ENCODE measurements at places on chromosomes 6 and 20.
A peak's percentile ranks its signal among the peaks of the same experiment; 100 is the strongest.

DNA sequence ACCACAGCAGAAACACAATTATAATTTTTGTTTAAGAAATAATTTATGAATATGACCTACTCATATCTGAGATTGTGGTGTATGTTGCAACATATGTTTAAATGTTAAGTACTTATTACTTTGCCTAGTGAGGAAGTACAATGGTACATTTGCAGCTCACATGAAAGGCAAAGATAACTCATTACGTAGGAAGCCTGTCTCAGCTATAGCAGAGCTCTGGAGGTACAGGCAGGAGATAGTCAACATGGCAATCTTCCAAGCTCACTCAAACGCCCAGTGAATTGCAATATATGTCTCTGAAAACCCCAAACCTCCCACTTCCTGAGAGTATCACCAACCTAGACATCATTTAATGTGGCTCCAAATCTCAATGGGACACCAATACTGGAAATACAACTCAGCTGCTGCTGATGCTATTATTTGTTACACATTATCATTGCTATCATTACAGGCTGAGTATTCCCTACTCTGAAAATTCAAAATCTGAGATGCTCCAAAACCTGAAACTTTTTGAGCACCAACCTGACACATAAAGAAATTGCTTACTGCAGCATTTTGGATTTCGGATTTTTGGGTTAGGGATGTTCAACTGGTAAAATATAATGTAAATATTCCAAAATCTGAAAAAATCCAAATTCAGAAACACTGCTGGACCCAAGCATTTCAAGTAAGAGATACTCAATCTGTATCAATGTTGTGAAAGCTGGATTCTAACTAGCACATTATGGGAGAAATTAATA, 25.1 kb upstream of the GSTA4 start:
- no peak for DNase-seq

GRCh38 chr6:52507557-52508260, 69.2 kb downstream of the TRAM2 start:
- no peak for DNase-seq

DNA sequence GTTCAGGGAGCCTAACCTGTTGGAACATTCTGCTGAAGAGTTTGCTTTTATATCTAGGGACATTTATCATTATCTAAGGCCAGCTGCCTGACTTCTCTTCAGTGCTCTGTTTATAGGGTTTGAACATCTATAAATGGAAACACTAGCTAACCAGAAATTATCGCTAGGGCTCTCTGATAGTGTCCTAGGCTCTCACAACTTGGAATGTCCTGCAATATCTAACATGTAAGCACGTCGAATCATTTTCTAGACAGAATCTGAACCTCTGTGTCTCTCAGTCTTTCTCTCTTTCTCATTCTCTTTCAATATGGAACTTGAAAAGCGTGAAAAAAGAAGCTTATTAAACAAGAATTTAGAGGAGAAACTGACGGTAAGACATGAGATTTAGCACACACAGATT, 92.5 kb upstream of the MLIP start:
- DNase-seq = no peak

DNA sequence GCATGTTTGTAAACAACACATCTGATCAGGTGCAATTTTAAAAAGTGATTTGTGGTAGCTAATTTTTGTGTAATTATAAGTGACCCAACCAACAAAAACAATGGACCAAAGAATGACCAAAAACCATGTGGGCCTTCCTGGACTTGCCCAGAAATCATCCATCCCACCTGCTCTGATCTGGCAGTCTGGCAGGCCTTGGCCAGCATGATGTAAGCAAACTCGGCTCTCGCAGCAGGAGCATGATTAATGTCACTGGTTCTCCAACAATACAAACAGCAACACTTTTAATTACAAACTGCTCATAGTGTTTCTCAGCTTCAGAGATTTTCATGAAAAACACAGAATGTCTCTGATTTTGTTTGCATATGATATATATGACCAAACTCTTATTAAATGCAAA, 16.1 kb downstream of the TP53INP2 start:
- peak; percentile 38 for DNase-seq

DNA sequence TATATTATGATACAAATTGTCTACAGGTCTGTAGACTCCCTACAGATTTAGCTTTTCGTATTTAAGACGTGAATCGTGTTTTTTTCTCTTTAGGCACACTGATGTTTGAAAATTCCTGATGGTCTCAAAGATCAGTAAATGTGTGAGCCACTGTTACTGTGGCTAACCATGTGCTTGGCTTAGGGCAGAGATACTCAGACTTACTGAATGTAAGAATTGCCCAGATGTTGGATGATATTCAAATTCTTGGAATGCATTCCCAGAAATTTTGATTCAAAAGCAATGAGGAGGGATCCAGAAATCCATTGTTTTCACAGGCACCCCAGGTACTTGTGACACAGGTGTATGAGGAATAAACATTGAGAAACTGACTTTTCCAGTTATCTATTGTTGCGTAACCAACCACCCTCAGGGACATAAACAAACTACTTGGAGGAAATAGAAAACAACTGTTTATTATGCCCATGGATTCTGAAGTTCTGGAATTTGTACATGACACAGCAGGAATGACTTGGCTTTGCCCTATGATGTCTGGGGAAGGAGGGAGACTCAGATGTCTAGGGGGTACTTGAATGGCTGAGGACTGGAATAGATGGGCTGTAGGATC, 339.6 kb upstream of the CITED2 start:
- DNase-seq = no peak

DNA sequence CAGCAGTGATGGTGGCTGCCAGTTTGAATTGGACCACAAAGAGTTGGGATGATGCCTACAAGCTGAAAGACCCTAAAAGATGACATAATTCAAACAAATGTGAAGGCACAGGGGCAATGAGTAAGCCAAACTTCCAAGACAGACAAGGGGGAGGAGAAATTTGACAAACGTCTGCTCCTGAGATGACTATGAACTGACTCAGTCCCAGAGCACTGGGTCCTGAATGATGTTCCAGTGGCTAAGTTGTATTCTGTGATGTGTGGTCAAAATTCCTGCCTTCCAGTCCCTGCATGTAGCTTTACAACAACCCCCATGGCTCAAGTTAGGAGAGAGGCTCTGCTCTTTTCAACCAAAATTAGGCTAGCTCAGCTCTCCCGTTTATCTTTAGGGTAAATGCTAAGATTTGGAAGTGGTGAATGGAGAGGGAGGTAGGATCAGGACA, 86.1 kb upstream of the SIRPA start:
- no peak for DNase-seq

DNA sequence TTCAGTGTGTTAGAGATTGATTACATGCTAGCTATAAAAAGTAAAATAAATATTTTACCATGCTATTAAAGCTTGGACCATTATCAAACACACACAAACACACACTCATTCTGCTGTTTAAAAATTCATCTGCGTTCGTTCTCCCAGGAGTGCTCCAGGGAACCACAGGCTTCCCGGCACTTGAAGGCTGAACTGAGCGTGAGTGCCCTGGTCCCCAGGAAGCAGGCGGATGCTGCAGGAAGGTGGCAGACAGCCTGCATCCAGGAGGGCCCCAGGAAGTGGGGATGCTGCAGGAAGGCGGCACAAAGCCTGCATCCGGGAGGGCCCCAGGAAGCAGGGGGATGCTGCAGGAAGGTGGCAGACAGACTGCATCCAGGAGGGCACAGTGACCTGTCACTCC, 147.2 kb upstream of the SNX9 start:
- no peak for DNase-seq

- no peak for DNase-seq
Observed at GRCh38 chr6:154249499-154250298, 106.9 kb downstream of the IPCEF1 start.

- no peak for DNase-seq
Observed at GRCh38 chr20:29079769-29080690, 2177.4 kb upstream of the DEFB115 start.

- DNase-seq = no peak
Observed at GRCh38 chr20:64238115-64238825, 17.3 kb upstream of the PCMTD2 start.

DNA sequence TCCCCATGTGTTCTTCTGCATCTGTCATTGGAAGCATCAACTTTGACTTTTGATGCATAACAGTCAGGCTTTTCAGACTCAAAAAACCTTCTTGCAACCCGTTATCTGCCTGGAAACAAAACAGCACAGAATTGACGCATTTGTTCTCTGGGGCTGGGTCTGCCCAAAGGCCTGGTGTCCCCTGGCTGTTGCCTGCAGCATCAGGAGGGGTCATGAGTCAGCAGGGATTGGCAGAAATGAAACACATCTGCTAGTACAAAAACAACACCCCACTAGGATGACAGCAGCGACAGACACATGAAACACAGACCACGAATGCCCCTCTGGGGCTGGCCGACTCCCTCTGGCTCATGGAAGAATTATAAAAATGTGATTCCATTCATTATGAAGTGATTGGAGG, 157.6 kb upstream of the INSM1 start:
- no peak for DNase-seq

- no peak for DNase-seq
Observed at GRCh38 chr20:33298391-33298790, 15.4 kb downstream of the BPIFB1 start.

- DNase-seq = no peak
Observed at GRCh38 chr6:28653876-28654275, 128.2 kb downstream of the GPX5 start.

DNA sequence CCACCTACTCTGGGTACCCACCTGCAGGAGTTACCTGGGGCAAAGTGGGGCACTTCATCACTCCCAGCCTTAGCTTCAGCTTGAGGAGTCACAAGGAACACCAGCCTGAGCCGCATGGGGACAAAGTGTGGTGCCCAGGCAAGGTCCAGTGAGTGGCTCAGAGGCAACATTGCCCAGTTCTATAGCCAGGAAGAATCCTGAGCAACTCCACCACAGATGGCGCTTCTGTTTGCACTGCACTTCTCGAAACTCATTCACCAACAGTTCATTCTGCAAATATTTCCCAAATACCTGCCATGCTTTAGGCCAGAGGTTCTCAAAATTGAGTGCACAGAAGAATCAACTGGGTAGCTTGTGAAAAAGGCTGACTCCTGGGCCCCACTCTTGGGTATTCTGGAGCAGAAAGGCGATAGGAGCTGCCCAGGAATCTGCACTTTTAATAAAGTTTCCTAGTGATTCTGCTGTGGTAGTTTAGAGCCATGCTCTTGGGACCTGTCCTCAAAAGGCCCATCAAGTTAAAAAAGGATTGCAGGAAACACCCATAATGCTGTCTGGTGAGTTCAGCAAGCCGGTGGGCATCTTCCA, 83.1 kb downstream of the VEGFA start:
- DNase-seq = no peak

GRCh38 chr6:116625872-116626271, 9.6 kb downstream of the RSPH4A start:
- no peak for DNase-seq

DNA sequence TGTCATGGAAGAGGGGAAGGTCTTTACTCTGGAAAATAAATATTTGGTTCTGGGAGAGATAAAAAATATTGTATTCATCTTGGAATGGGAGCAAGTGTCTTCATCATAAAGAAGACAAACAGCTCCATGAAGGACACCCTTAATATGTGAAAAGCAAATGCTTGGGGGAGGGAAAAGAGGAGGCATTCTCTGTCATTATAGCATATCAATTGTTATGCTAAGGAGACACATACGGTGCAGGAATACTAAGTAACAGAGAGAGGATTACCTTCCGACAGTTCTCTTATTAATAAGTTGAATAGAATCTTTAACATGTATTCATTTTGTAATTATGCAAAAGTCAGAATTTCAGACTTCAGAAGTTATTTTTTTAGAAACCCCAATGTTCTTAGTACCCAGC, 634.4 kb downstream of the UTRN start:
- no peak for DNase-seq

GRCh38 chr20:36377348-36378326, 71.5 kb downstream of the DLGAP4 start:
- DNase-seq = no peak

GRCh38 chr20:1863296-1863695, 31.9 kb upstream of the SIRPA start:
- DNase-seq = no peak

DNA sequence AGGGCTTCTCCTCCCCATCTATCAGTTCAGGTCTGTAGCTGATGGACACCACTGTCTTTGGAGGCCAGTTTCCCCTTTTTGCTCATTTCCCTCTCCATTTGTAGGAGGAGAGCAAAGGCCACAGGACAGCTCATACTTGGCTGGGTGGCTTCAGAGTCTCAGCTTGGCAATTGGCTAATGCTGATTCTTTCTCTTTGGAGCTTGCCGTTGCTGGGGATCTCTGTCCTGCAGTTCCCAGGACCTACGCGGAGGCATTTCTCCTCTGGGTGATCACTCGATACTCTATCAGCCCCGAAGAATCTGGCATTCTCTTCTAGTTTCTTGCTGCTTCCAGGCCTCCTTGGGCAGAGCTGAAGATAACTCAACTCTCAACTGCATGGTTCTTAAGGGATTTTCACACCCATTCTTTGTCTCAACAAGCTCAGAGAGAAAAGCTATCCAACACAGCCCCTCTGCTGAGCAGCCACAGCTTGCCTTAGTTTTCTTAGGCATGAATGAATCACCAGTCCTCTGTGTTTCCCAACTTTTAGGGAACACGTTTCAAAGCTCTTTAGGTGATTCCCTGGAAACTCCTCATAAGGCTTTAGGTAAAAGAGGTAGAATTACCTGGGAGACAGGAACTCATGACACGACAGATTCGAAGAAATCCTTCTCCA, 19.2 kb upstream of the SSR1 start:
- DNase-seq = no peak

- no peak for DNase-seq
Observed at GRCh38 chr6:12208190-12208589, 82.0 kb upstream of the EDN1 start.

DNA sequence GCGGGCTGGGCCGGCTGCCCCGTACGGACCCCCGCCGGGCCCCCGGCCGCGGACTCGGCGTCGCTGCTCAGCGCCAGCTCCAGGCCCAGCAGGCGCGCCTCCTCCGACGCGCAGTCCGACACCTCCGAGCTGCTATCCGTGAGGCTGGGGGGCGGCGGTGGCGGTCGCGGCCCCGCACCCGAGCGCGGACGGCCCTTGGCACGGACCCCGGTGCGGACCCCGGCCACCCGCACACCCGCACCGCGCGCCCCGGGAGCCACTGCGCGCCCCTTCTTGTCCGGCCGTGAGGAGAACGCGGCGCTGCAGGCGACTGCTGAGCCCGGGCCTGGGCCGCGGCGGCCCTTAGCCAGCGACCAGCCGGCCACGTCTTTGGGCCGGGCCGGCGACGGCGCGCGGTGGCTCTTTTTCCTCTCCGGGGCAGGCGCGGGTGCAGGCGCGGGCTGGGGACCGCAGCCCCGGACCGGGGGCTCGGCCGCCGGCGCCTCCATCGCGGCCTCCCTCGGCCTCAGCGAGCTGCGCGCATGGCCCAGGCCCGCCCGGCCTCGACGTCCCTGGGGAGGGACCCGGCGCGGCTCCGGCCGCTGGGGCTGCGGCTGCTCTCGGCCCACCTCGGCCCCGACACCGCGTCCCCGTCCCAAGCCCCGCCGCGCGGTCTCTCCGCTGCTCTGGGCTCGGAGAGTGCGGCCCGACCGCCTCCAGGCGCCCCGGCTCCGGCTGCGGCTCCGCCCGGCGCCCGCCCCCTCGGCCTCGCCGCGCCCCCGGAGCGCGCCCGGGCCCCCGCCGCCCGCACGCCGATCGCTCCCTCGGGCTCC, 12.9 kb upstream of the TLDC2 start:
- no peak for DNase-seq

GRCh38 chr20:11799281-11799684, 118.4 kb upstream of the BTBD3 start:
- DNase-seq = peak; percentile 40
